Vagina (tissue), 2 donors: ENCODE measurements at places on chromosomes 4 and X. TPM values are rescaled to one million over a fixed set of nuclear protein-coding genes. Genes with fewer than 3 reads are reported as not detected.

GRCh38 chr4:2172627-2173231, 69.2 kb downstream of the HAUS3 start:
- DNase-seq = no peak

- DNase-seq = no peak
Measured at GRCh38 chr4:156481845-156482244, 489.8 kb downstream of the PDGFC start.

GRCh38 chr4:1209821-1210220, 37.4 kb upstream of the SPON2 start:
- DNase-seq = no peak

- DNase-seq = no peak
Measured at GRCh38 chr4:41844327-41844726, 90.9 kb upstream of the TMEM33 start.

- no peak for DNase-seq
Measured at GRCh38 chr4:184064877-184065276, 152.8 kb downstream of the ENPP6 start.

DNA sequence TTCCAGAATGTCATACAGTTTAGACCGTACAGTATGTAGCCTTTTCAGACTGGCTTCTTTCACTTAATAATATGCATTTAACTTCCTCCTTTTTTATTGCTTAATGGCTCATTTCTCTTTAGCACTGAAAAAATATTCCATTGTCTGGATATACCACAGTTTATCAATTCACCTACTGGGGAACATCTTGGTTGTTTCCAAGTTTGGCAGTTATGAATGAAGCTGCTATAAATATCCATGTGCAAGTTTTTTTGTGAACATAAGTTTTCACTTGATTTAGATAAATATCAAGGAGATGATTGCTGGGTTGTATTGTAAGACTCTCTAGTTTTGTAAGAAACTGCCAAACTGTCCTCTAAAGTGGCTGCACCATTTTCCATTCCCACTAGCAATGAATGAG, 375.5 kb downstream of the PCDH18 start:
- DNase-seq = no peak

DNA sequence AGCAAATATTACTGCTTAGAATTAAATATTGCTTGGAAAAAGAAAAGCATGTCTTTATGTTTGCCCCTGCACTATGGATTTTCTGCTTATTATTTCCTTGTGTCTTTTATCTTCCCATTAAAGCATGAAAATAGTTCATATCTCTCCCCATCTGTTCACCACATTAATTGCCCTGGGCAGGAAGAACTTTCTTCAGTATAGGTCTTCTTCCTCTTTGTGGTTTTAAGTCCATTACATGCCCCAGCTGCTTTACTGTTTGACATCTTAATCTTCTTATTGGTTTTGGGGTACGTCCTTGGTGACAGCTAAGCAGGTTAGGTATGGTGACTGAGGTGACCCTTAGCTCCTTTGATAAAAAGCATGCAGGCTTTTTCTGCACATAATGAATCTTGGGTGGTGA, 157.3 kb downstream of the AASDH start:
- DNase-seq = no peak

GRCh38 chr4:90419124-90419711, 292.0 kb downstream of the CCSER1 start:
- DNase-seq = no peak

DNA sequence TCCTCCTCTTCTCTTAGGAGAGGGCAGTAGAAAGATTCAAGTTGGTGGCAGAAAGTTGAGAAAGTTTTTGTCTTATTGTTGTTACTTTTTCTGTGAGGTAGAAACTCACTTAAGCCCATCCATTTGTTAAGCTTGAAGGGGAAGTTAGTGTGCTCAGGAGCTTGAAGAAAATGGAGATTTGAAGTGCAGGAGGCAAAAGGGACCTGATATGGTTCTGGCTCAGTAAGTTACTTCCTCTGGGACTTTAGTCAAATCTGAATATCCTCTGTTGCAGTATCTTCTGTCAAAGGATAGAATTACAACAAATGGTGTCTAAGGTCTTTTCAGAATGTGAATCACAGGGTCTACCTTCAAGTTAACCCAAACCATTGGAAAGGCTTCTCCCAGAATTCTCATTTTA, 46.2 kb downstream of the CXCL13 start:
- no peak for DNase-seq

GRCh38 chr4:24054910-24055309, 165.1 kb upstream of the PPARGC1A start:
- no peak for DNase-seq

- no peak for DNase-seq
Measured at GRCh38 chr4:98510757-98511517, 147.5 kb downstream of the TSPAN5 start.

GRCh38 chr4:139988863-139989765, 164.9 kb downstream of the MAML3 start:
- DNase-seq = no peak

DNA sequence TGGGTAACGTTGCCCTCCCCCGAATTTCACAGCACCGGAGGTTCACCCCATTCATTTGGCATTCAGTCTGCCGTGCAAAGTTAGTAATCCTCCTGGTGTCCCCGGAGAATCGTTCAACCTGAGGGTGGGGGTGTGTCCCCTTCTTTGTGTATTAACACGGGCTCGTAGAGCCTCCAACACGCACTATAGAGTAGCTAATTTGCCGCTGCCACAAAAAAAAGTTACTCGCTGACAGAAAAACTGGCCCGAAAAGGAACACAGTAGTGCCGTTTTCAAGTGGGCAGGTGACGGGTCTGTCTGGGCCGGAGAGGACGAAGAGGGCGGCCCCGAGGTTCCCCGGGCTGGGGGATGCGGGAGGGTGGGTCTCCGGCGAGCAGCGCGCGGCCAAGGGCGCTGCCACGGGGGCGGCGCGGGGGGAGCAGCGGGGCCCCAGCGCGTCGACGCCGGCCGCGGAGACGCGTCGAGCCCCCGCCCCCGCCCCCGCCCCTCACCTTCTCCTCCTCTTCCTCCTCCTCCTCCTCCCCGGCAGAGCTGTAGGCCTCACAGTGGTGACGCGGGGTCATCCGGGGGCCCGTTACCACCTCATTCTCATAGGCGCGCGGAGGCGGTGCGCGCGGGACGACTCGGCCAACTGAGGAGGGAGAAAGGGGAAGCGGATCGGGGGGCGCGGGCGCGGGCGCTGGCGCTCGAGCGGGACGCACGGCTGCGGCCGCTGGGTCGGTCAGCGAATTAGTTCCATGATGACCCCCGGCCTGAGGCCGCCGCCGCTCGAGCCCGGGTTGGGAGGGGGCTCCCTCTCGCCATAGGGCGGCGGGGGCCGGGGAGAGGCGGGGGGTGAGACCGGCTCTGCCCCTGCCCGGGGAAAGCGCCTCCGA, 571 bp downstream of the CCNI start:
- DNase-seq = no peak

DNA sequence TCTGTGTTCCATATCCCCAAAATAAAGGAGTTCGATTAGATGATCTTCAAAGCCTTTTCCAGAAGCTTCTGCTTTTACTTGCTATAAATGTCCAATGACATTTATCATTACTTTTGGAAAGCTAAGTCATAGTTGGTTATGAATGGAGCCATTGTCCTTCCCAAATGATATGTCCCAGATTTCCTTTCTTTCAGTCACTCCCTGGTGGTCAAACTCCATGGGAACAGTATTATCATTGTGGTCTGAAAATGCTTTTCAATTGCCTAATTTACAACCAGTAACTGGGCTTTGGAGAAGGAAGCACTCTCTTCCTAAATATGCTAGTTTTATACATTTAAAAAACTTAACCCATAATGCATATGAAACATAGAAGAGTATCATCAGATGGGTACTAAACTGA, 571.5 kb upstream of the AMOT start:
- DNase-seq = no peak

DNA sequence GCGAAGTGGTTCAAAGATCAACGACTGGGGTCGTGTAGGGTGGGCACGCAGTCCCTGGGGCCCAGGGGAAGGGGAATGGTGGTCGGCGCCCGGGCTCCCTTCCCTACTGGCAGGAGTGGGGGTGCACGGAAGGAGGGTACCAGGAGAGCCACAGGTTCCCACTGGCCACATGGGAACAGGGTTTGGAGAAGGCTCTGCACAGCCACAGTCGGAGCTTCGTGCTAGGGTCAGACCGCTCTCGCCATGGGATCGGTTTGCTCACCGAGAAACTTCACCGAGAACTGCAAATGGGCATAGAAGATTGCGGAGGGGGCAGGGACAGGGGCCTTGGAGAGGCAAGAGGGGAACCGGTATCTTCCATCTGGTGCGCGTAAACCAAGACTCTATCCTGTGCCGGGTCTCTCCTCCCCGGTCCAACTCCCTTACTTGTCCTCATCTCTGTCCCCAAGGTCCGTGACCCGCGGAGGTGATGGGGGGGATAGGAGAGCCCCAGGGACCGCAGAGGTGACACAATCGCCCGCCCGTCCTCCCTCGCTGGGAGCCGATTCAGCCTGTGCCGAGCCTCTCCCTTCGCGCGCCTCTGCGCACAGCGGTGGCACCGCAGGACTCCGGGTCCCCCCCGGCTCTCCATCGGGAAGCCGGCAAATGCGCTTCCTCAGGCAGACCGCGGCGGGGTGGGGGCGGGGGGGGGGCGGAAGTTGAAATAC, 1.0 kb downstream of the SCD5 start:
- no peak for DNase-seq

DNA sequence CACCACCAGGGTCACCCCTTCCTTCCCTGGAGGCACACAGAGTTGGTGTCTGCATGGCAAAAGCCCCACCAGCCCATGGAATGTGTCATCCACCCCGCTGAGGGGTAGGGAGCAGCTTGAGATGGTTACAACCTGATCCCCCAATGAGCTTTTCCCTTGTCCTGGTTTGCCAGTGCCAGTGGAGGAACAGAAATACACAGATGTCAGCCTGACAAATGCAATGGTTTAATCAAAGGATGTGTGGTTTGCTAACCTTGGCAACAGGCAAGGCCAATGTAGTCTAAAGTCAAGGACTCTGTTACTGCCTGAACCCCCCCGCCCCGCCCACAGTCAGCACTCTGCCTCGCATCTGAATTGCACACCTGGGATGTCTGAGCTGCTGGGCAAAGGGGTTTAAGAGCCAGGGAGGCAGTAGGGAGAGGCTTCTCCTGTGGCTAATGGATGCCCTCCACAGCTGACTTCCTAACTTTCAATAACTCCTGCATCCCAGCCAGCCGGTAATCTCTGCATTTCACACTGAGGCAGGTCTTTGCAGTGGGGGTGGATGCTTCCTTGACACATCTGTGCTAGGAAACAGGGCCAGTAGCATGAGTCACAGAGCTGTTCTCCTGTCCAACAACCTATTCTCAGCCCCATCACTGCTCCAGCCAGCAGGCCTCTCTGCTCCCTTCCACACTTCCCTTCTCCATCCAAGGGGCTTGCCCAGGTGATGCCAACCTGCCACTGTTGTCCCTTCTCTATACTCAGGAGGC, 137.5 kb downstream of the AMMECR1 start:
- no peak for DNase-seq

LPAR4 gene
- not detected for total RNA-seq

DHRSX gene
- 26.0 TPM for total RNA-seq

GSX2 gene
- total RNA-seq = not detected

ELF4 gene
- 14.7 TPM for total RNA-seq

APOOL gene
- total RNA-seq = 9.3 TPM
